ENCODE measurements at places on chromosomes 2 and 18. TPM values are rescaled to one million over a fixed set of nuclear protein-coding genes. Genes with fewer than 3 reads are reported as not detected.

GGCX gene
- 54.7 TPM for total RNA-seq

SLC4A5 gene
- total RNA-seq: 0.81 TPM

CERKL gene
- total RNA-seq: under 0.01 TPM

PNKD gene
- 18.1 TPM for total RNA-seq

CNGA3 gene
- total RNA-seq: 0.12 TPM

NMUR1 gene
- under 0.01 TPM for total RNA-seq

POTEC gene
- not detected for total RNA-seq

RGPD8 gene
- total RNA-seq: 18.2 TPM

AQP12A gene
- total RNA-seq: not detected

PIEZO2 gene
- total RNA-seq: 49.3 TPM

GALNT3 gene
- total RNA-seq: 3.4 TPM

TTC27 gene
- 20.4 TPM for total RNA-seq

TLK1 gene
- 14.2 TPM for total RNA-seq

POTEI gene
- not detected for total RNA-seq

TFCP2L1 gene
- total RNA-seq: 0.12 TPM

ACVR1 gene
- 55.6 TPM for total RNA-seq

SUMO1 gene
- 92.0 TPM for total RNA-seq

MCEE gene
- total RNA-seq: 20.0 TPM

LIPT1 gene
- total RNA-seq: 4.7 TPM

MRO gene
- total RNA-seq: 0.73 TPM

Measured in hair follicle dermal papilla cell (primary cell).